Dermis lymphatic vessel endothelial cell (primary cell): ENCODE measurements at places on chromosomes 3 and 15. TPM values are rescaled to one million over a fixed set of nuclear protein-coding genes. Genes with fewer than 3 reads are reported as not detected.

The CCDC14 gene
- total RNA-seq: 6.7 and 11.3 TPM in 2 replicates

The CIP2A gene
- 4.9 and 6.4 TPM in 2 replicates for total RNA-seq

The GOLGA8J gene
- 0.17 TPM in 1 of 2 replicates, not detected in the other for total RNA-seq

The BMF gene
- 4.3 and 5.4 TPM in 2 replicates for total RNA-seq

The PRRT3 gene
- total RNA-seq: 0.52 and 0.54 TPM in 2 replicates

The CYP1A2 gene
- not detected in 2 replicates for total RNA-seq

The GOLGA6A gene
- total RNA-seq: not detected in 2 replicates

The GOLGA8K gene
- 0.26 and 0.33 TPM in 2 replicates for total RNA-seq

The NEK10 gene
- total RNA-seq: 0.65 and 1.4 TPM in 2 replicates

The GP9 gene
- 0.11 TPM in 1 of 2 replicates, not detected in the other for total RNA-seq

The PPIB gene
- 851 and 883 TPM in 2 replicates for total RNA-seq

The TMF1 gene
- 23.7 and 30.0 TPM in 2 replicates for total RNA-seq

The ATP8B4 gene
- total RNA-seq: 0.69 and 1.5 TPM in 2 replicates
